Stimulated activated CD4-positive, alpha-beta T cell treated with anti-CD3 and anti-CD28 coated beads, Interleukin-15, amount 100 ng/mL, for 1 hour (primary cell): ENCODE measurements at places on chromosomes 13 and 19.

GRCh38 chr13:25244123-25244522 is 43.2 kb downstream of the MTMR6 start:
- DNase-seq, result no peak

GRCh38 chr13:109007946-109008345 is 378.5 kb downstream of the MYO16 start:
- no peak for DNase-seq

DNA sequence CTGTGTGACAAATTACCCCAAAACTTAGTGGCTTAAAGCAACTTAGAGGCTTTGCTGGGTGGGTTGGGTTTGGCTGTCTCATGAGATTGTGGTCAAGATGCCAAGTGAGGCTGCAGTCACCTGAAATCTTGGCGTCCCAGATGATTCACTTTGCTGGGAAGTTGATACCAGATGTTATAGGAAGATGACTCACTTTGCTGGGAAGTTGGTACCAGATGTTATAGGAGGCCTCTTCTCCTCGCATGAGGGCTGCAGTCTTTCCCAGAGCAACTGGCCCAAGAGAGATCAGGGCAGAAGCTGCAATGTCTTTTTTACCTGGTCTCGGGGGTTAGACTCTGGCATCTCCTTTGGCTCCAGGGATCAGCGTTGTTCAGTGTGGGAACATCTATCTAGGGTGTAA is 16.8 kb downstream of the TEX29 start:
- no peak for DNase-seq

DNA sequence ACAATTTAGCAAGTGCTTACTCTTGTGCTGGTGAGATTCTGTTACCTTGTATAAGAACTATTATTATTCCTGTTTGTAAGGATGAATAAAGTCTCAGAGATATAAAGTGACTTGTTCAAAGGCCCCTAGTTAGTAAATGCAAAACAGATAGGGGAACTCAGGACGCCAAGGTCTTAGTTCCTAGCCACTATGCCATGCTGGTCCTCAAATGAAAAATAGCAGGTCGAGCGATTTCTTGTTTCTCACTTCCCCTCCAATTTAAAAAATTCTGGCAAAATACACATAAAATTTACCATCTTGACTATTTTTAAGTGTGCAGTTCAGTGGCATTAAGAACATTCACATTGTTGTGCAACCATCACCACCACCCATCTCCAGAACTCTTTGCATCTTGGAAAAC is 1.1 kb downstream of the TECR start:
- DNase-seq, result no peak

- no peak for DNase-seq
These were observed 35.6 kb upstream of the TFDP1 start for GRCh38 chr13:113548778-113549621.
